ENCODE measurements at places on chromosomes 4 and X.

- no peak for DNase-seq
These were observed 63.4 kb downstream of the DCTD start for GRCh38 chr4:182853731-182854330.

DNA sequence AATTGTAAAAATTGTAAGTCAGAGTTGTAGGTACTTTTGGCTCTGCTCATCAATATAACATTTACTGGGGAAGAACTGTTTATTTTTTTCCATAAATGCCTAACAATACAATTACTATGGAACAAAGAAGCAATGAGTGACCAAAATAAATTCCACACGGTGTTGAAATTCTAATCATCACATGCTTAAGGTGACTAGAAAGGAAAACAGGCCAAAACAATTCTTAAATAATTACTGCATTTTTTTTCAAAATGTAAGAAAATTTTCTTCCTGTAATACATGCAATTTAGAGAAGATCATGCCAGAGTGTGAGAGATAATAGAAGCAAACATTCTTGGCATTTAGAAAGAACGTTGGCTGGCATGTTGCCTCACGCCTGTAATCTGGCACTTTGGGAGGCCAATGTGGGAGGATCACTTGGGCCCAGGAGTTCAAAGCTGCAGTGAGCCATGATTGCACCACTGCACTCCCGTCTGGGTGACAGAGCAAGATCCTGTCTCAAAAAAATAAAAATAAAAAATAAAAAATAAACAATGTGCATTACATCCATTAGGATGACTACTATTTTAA is 22.5 kb downstream of the C4orf46 start:
- DNase-seq = no peak

GRCh38 chr4:12359420-12359819 is 930.7 kb upstream of the HS3ST1 start:
- no peak for DNase-seq

DNA sequence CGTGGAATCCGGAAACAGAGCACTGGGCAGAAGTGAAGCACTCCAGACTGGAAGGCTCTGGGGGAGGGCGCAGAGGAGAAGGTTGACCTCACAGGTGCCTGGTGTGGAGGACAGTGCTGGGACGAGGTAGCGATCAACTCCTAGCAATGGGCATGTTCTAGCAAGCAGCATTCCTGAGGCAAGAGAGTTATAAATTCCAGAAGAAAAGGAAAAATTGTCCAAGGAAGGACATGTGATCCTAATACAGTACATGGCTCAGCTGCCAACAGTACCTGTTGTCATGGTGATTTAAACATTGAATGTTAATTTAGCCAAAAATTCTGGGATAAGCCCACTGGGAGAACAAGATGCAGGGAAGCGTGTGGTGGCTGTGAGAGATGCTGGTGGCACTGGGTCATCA is 8.2 kb downstream of the ARHGAP4 start:
- no peak for DNase-seq

DNA sequence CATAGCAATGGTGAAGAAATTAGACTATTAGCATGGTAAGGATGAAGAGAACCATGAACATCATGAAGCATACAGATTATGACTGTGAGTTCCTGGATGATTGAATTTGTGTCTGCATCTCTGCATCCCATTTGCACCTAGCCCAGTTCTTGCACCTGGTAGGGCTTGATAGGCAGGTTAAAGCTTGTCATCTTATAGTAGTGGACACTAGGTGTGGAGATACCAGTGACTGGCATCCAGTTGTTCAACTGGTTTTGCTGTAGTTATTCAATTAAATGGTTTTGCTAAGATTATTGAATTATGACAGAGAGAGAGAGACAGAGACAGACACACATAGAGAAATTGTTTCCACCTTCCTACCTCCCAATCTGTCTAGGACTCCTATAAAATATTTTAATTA is 5.0 kb downstream of the ADH7 start:
- no peak for DNase-seq

DNA sequence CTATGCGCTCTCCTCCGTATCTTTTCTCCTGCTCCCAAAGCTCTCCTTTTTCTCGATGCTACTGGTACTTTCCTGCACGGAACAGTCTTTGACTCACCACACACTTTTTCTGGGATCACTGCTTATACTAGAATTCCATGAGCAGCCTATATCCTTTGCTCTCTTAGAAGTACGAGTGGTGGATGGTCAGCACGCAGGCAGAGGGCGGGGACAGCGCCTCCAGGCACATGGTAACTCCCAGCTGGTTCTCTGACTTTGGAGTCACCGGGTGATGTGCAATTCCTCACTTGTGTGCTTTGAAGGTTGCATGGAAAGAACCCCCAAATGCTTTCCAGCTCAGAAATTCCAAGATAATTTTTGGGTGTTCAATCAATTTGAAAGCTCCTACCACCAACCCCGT is 56.0 kb downstream of the STX18 start:
- DNase-seq = no peak

DNA sequence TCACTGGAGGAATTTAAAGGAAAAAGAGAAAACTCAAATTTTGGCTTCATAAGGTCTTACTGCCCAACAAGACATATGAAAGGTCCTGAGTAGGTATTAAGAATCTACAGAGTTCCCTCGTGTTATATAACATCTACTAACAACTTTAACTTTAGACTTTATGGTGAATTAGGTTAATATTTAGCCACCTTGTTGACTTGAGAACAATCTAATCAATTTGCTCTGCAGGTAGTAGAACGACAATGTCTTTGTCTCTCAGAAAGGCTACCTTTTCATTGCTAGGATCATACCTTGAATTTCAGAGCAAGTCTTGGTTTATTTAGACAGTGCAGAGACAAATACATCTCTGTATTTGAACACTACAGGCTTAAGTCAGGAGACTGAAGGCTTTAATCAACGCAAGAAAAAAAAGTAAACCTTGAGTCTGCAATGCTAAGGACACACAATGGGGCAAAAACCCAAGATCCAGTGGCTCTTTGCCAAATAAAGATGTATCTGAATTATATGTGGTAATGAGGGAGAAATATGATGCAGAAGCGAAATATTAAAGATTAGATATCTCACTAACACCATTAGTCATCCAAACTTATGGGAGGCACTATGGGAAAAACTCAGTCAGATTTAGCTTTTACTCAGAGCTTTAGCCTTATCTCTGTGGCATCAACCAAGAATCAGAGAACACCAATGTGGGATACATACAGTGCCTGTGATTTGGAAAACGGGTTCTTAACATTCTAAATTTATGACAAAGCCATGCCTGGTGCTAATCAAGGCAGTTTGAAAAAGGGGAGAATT is 93.6 kb upstream of the FTHL17 start:
- DNase-seq = no peak

- DNase-seq = no peak
These were observed 201.2 kb upstream of the NWD2 start for GRCh38 chr4:37043342-37043741.

DNA sequence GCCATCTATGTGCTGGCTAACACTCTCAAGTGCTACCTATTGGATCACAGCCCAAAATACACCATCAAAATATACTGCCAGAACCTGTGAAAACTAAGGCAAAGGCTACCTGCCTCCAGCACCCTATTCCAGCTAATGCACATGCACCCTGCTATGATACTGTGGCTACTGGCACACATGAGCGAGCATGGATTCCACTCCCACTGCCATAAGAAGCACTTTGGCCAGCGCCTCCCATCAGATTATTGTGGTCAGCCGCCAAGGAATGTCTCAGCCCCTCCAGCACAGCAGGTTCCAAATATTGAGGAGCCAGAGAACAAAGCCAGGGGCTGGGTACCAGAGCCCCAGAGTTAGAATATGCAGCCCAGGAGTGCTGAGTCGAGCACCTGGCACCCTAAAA is 32.5 kb upstream of the TMPRSS11F start:
- no peak for DNase-seq

- DNase-seq = no peak
These were observed 483.6 kb downstream of the BCOR start for GRCh38 chrX:39613997-39614679.

DNA sequence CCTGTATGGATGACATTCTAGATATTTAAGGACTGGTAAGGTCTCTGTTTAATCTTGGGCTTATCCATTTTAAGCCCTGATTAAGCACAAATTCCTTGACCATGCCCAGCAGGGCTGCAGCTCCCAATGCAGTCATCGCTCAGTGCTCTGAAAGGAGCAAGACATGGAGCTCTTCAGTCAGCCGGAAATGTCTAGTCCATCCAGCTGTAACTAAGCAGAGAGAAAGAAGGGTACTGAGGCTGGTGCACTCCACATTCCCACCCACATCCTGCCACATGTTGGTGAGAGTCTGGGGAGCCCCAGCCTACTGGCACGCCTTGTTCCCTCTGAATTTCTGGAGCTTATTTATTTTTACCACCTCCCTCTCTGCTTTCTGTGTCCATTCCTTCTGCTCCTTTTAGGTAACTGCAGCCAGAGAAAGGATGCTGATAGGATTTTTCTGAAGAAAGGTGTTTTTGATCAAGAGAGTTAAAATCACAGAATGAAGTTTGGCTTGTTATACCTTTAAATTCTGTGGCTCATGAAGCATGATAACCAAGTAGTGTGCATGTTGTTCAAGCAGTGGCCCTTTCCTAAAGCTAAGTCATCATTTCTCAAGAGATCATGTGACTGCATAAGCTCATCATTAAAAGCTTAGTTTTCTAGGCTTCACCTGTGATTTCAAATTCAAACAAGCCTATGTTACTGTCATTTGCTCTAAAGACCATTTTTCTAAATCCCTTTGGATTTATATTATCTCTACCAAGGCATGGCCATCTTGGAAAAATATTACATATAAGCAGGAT is 74.0 kb downstream of the GALNT7 start:
- no peak for DNase-seq

DNA sequence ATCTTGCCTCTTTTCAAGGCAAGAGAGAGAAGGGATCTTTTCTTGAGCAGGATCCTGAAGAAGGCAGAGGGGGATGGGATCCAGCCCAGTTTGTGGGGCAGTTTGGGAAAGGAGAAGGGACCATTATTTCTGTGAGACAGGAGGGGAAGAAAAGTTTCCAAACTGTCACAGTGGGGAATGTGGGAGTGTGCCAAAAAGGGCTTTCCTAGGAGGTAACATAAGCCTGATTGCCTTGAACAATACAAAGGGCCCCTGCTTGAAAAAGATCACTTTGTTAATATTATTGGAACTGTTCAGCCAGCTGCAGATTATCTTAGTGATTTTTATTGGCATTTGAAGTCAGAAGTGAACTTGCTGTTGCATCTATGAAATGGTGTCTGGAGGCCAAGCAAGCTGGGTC is 55.2 kb downstream of the MTM1 start:
- no peak for DNase-seq

GRCh38 chrX:12548746-12549145 is 242.5 kb upstream of the PRPS2 start:
- DNase-seq = no peak

GRCh38 chr4:166019441-166020220 is 146.6 kb downstream of the TLL1 start:
- no peak for DNase-seq

DNA sequence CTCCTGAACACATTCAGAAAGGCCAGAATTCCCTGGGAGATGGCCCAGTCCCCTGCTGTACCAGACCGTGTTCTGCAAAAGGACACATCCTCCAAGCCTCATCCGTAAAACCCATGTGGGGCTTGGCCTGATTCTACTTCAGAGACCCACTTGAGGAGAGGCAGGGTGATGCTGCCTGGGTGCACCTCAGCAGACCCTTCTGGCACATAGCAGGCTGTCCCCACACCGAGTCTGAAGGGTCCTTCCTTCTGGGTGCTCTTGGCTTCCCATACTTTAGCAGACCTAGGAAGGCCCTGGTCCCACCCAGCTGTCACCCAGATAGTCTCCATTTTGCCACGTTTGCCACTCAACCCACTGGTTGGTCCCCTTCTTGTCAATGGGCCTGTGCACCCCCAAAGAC is 270.1 kb upstream of the AGTR2 start:
- DNase-seq = no peak

DNA sequence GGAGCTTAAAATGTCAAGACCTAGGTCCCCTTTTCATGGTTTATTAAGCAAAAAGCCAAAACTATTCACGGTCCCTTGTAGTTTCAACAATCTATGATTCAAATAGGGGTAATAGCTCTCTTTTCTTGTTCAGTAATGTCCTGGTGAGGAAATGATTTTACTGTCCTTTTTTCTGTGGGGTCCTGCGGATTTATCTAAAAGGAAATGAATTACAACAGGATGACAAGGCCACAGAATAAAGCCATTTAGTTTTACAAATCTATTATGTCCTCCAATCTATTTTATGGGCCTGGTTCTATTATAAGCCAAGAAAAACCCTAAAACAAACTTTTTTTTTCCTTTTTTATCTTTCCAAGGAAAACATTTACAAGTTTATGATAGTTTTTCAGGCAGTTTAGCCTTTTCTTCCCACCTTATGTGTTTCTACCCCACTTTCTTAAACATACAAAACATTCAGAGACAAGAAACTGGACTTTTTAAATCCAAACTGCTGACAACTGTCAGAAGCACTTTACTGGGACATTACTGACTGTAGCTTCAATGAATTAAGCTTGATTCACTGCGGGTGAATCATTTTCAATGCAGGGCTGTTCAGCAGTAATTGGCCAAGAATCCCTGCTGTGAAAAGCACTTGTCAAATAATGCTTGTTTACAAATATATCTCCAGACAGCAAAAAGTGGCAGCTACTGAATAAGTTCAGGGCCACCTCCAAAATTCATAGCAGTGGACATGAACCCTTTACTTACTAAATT is 4.3 kb downstream of the EPHA5 start:
- DNase-seq = no peak

GRCh38 chrX:48785540-48786214 is 713 bp upstream of the GATA1 start:
- no peak for DNase-seq

- no peak for DNase-seq
These were observed 707 bp downstream of the SLC9A6 start for GRCh38 chrX:135985973-135986310.

- DNase-seq = no peak
These were observed 44.5 kb downstream of the GPC4 start for GRCh38 chrX:133370696-133371275.

DNA sequence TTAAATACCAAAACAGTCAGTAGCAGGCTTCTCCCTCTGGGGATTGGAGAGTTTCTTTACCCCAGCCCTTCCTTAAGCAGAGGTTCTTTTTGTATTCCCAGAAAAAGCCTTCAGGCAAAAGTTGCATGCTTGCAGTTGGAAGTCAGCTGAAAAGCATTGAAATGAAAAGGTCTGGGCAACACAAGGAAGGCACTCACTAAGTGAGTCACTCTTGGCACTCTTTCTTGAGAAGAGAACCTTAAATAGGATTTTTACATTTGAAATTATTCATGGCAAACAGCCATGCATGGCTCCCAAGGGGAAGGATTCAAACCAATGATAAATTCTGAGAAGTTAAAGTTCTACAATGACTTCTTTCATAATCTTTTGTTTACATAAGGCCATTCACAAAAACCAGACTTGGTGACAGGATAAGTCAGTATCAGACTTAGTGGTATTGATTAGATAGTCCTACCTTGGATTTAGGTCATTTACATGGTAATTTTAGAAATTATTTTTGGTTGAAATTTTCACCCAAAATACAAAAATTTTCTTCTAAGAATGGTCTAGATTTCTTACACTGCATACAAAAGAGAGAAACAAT is 2068.9 kb downstream of the PCDH7 start:
- DNase-seq = no peak

- no peak for DNase-seq
These were observed 179.7 kb upstream of the TET2 start for GRCh38 chr4:104967034-104967401.

GRCh38 chrX:19729761-19730160 is 157.6 kb downstream of the SH3KBP1 start:
- DNase-seq = no peak

- no peak for DNase-seq
These were observed 6.0 kb upstream of the SH3TC1 start for GRCh38 chr4:8192748-8193738.
